Activated naive CD8-positive, alpha-beta T cell treated with anti-CD3 and anti-CD28 coated beads for 36 hours (primary cell): ENCODE measurements at places on chromosomes 12 and 14.

- peaks cover 13% of the 10 kb centered on the region for H3K36me3 ChIP-seq
- DNase-seq, result no peak
- no peaks in the 10 kb centered on the region for H3K27me3 ChIP-seq
- peaks cover 9% of the 10 kb centered on the region for H3K4me1 ChIP-seq
- H3K27ac ChIP-seq, result no peak overlapping the region
Measured at GRCh38 chr14:53391156-53391555, 238.0 kb upstream of the DDHD1 start.

- no peaks in the 10 kb centered on the region for H3K27me3 ChIP-seq
- peaks cover 6% of the 10 kb centered on the region for H3K4me1 ChIP-seq
- DNase-seq, result no peak
- H3K4me3 ChIP-seq, result no peak overlapping the region
Measured at GRCh38 chr14:71726580-71727021, 205.6 kb upstream of the RGS6 start.

DNA sequence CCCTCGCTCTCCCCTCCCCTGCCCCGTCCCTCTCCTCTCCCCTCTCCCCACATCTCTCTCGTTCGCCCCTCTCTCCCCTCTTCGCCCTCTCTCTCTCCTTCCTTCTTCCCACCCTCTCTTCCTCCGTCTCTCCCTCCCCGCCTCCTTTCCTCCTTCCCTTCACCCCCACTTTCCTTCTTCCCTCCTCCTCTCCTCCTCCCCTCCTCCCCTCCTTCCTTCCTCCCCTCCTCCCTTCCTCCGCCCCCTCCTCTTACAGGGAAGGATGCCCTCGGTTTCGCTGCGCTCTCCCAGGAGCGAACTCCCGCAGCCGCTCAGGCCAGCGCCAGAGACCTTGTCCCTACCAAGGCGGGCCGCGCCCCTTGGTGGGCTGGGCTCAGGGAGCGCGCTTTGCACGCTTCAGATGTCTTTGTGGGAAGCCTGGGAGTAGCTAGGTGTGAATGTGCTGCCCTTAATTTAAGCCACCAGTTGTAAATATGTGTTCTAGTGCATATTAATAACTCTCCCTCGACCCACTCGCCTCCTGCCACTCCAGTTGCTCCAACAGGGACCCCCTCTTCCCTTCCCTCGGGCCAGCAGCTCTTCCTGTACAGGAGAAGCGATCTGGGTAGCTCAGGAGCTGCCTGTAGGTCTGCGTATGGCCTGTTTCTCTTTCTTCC lies 13.3 kb upstream of the MAP3K9 start:
- peak overlapping the region; percentile 87 for H3K4me3 ChIP-seq
- peaks cover 48% of the 10 kb centered on the region for H3K27me3 ChIP-seq
- DNase-seq, result peak; percentile 18
- H3K36me3 ChIP-seq, result peaks cover 3% of the 10 kb centered on the region
- peak overlapping the region; percentile 76 for H3K27ac ChIP-seq

DNA sequence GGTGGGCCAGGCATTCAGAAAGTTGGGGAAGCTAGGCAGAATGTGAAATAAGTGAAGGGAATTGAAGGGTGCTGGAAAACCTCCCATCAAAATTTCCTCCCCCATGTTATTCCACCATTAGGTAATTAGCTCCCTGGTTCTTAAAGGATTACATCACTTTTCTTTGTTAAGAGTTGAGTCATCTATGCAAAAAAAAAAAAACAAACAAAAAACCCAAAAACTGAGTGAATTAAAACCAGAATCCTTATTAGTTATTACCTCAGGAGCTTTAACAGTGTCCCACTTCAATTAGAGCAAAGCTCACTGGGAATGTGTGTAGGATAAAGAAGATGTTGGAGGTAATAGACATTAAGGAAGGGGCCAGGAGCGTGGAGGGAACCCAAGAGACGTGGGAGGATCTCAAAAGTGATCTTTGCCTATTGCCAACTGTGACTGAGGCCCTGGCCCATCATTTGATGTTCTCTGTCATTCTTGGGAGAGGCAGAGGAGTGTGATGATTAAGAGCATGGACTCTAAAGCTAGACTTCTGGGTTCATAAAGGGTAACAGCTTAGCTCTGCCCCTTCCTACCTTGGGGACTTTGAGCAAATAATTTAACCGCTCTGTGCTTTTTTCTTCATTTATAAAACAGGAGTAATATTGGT lies 364.7 kb downstream of the APAF1 start:
- H3K27me3 ChIP-seq, result peaks cover 5% of the 10 kb centered on the region
- H3K4me3 ChIP-seq, result no peak overlapping the region
- no peak for DNase-seq
- H3K27ac ChIP-seq, result no peak overlapping the region
- no peaks in the 10 kb centered on the region for H3K36me3 ChIP-seq

DNA sequence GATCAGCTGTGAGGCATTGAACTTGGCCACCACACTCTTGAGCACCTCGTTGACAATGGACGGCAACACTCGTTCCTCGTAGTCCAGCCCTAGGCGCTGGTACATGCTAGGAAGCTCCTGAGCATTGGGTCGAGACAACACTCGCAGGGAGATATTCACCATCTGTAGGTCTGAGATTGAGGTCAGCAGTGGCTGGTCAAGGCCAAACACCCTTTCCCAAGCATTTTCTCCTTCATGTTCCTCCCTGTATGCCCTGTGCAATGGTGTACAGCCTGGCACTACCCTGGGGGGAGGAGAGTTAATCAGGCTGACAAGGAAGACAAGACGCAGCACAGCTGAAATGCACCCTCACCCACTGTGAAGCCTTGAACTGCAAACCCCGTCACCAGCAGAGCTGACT lies 2.0 kb downstream of the PHB2 start:
- peaks cover 62% of the 10 kb centered on the region for H3K4me1 ChIP-seq
- no peak for DNase-seq
- H3K36me3 ChIP-seq, result peaks cover 66% of the 10 kb centered on the region
- H3K27ac ChIP-seq, result peak overlapping the region; percentile 100
